ENCODE measurements at places on chromosomes 13 and 19.

- DNase-seq: no peak
These were observed 9.8 kb downstream of the LILRB2 start for GRCh38 chr19:54271106-54271505.

GRCh38 chr19:39704181-39705044 is at the start of gene LGALS14:
Gene LGALS14 (plus strand): TSS chr19:39704481. CDS start chr19:39704529, 48 bp downstream.
- DNase-seq: no peak

GRCh38 chr19:3621689-3622088 is 4.9 kb downstream of the CACTIN start:
- no peak for DNase-seq

DNA sequence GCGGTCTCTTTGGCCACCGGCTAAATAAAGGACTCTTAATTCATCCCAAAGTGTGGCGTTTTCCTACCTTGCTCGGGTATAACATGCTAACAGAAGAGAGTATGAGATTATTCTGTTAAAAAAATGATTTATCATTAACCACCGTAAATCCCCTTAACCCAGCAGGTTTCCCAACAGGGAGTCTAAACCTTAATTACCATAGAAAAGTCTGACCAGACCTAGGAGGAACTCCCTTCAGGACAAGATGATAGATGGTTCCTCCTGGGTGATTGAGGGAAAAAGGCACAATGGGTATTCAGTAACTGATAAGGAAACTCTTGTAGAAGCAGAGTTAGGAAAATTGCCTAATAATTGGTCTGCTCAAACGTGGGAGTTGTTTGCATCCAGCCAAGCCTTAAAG is 193.7 kb downstream of the ZNF737 start:
- no peak for DNase-seq

GRCh38 chr13:113423520-113424163 is 29.6 kb downstream of the ADPRHL1 start:
- DNase-seq: no peak

DNA sequence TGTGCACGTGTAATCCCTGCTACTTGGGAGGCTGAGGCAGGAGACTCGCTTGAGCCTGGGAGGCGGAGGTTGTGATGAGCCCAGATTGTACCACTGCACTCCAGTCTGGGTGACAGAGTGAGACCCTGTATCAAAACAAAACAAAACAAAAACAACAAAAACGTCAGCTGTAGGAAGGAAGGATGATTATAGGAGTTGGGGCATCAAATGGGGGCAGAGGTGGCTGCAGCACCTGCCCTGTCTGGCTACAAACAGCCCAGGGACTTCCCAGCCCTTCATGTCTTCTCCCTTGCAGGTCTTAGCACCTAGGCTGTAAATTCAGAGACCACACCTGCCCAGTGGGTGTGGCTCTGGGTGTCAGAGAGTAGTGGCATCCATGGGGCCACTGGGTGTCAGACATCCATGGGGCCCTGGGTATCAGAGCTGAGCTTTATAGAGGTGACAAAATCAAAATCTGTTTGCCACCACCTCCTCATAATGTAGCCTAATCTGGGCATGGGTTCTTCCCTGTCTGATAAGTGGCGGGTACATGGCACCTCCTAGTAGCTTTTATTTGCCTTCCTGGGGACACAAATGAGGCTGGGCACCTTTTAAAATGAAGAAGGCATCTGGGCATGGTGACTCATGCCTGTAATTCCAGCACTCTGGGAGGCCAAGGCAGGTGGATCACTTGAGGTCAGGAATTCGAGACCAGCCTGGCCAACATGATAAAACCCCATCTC is 4.7 kb upstream of the B3GNT3 start:
- no peak for DNase-seq

- DNase-seq: no peak
These were observed 3.8 kb downstream of the PLPP2 start for GRCh38 chr19:287381-287871.

DNA sequence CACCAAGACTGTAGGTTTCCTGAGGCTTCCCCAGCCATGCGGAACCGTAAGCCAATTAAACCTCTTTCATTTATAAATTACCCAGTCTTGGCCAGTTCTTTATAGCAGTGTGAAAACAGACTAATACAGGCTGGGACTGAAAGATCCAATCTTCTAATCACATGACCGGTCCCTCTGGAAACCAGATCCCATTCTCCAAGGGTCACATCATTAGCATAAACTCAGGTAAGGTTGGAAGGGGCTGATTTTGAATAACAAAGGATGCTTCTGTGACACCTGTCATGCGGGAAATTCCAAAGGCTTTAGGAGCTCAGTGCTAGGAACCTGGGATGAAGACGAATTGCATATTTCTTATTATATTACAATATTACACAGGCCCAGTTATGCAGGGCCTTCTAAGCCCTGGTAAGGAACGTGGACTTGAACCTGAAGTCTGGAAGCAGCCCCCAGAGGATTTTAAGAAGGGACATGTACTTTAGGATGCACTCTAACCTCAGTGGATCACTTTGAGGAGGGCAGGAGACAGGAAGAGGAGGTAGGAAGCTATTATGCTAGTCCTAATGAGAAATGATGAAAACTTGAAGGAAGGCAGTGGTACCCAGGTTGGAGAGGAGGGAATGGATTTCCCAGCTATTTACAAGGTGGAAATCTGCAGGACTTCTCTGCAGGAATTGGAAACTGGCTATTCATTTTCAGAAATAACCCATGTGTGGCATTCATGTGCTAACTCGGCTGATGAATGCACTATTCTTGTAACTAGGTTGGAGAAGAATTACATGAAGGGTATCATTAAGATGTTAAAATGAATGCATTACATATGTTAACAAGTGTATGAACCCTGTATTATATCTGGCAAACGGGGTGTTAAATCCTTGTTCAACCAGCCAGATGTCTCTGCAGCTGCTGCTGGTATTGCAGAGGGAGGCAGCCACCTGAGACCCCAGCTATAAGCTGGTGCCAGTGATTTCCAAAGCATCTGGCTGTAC is 19.3 kb downstream of the TNFSF11 start:
- no peak for DNase-seq

Data from activated gamma-delta T cell treated with anti-CD3 and anti-CD28 coated beads, Interleukin-2, amount 50 U/mL, for 16 hours (primary cell).